ENCODE measurements at places on chromosomes 3 and 15.

- DNase-seq = no peak
These were observed 257.8 kb downstream of the CD47 start for GRCh38 chr3:107833043-107833442.

- DNase-seq = no peak
These were observed 440.5 kb downstream of the SHQ1 start for GRCh38 chr3:72407766-72408165.

DNA sequence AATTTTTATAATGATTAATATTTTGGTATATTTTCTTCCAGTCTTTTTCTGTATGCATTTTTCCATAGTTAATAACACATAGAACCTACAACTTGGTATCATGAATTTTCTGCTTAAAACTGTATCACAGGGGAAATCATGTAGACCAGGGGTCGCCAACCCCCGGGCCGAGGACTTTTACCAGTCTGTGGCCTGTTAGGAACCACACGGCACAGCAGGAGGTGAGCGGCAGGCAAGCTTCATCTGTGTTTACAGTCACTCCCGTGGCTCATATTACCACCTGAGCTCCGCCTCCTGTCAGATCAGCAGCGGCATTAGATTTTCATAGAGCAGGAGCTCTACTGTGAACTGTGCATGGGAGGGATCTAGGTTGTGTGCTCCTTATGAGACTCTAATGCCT, 54.7 kb downstream of the RPL22L1 start:
- peak; percentile 3 for DNase-seq

- DNase-seq = no peak
These were observed 60.5 kb downstream of the RAB7A start for GRCh38 chr3:128786434-128787020.

DNA sequence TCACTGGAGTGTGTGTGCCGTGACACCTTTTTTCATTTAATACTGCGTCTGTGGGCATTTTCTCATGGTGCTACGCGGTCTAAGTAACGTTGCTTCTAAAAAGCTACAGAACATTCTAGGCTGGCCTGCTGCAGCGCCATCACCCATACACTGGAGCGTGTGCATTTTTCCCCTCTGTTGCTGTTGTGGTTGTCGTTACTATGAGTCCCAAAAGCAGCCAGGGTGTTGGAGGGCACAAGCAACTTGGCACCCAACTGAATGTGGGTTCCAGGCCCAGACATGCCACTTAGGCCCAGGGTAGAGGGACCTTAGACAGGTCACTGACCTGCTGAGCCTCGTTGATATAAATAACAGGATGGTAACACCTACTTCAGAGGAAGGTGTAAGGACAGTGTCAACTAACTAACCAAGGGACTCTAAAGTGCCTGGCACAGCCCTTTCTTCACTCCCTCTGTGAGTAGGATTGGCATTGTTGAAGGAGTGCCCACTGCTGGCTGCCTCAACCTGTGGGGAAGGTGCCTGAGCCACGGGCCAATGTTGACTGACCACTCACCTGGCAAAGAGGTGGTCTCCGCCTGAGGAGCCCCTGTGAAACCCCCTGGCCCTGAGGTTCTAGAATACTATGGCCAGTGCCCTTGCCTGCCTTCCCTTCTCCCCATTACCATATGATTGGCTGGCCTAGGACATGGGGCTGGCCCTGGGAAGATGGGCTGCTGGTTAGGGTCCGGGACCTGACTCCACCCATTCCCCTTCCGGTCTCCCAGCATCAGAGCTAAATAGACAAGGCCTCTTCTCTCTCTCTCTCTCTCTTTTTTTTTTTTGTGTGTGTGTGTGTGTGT, 3.5 kb downstream of the CSK start:
- DNase-seq = no peak

DNA sequence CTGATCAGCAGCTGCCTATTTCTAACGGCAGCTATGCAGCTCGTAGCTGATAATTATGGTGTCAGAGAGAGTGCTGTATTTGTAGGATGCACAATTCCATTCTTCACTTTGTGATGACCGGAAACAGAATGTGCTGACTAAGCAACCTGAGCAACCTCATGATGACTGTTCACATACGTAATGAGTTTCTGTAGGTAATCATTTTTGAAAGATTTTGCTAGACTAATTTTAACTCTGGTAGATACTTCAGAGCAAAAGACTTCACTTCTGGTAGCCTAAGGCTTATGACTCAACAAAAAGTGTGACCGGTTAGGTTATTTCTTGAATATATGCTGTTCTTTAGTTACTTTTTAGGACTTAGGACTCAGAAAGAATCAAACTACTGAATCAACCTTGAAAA, 567.7 kb downstream of the NAALADL2 start:
- DNase-seq = no peak

- no peak for DNase-seq
These were observed 436.5 kb upstream of the TBL1XR1 start for GRCh38 chr3:177633671-177634207.

GRCh38 chr3:26081166-26081565, 291.3 kb downstream of the OXSM start:
- DNase-seq = no peak

DNA sequence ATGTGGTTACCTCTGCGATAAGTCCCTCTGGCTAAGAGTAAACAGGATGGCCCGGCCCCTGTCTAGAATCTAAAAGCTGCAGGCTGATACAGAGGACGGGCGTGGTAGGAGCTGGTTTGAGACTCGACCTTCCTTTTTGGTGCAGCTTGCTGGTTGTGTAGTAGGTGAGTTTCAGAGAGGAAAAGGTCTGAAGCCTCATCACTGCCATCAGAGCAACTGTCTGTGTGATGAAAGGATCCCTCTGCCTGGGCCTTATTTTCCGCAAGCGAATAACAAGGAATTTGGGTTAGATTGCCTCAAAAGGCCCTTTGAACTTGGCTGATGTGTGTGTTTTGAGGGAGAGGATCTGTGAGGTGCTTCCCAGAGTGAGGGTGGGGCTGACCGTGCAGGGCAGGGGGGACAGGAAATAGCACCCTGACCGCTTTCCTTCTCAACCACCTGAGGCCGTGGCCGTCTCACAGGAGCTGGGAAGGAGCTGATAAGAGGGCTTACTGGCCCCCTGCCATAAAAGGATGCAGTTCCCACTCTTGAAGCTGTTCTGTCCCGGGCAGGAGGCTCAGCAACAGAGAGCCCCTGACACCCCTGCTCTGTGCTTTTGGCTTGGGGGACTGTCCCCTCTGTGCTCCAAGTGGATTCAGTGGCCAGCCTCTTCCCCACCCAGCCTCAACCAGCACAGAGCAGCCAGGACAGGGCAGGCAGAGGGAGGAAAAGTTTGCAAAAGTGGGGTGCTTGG, 45.6 kb upstream of the TFRC start:
- no peak for DNase-seq

DNA sequence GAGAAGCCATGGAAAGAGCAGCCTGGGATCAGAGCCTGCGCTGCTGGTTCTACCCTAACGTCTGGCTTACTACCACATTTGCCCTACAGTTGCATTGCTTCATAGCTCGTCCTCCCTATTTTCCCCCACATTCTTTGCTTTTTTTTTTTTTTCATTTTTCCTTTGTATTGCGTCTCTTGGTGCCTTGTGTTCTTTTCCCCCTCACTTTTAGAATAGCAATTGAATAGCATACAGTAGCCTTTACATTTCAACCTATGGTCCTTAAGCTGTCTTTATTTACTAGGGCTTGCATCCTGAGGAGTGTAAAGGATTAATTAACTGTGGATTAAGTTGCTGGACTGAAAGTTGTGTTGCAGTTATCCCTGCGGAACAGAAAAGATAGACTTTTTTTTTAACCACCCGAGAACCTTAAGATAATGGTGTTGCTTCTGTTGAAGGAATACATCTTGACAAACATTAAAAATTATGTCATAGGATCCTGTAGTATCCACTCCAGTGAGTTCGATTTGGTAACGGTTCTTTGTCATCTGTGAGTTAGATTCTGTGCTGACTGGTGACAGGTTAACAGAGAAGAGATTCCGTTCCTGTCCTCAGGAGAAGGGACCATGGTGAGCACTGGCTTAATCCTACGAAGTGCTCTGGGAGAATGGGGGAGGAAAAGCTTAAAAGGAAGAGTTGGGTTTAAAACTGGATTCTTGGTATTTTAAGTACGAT, 417.4 kb upstream of the NAALADL2 start:
- DNase-seq = no peak
